ENCODE measurements at places on chromosomes 4 and X.

DNA sequence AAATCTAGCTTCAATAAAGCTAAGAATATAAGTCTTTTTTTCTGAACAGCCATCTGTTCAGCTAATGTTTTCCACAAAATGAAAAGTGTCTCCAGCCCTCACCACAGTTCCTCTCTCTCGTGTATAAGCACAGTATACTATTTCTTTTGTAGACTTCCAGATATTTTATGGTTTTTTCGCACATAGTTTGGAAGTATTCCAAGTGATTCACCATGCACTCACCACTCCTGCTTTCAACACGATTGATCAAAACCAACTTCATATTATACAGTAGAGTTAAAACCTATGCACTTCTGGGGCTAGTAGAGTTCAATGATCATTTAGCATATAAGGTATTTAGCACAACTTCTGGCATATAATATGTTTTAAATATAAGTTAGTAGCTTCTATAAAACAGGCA is 105.8 kb upstream of the DCAF12L1 start:
- DNase-seq, result no peak

DNA sequence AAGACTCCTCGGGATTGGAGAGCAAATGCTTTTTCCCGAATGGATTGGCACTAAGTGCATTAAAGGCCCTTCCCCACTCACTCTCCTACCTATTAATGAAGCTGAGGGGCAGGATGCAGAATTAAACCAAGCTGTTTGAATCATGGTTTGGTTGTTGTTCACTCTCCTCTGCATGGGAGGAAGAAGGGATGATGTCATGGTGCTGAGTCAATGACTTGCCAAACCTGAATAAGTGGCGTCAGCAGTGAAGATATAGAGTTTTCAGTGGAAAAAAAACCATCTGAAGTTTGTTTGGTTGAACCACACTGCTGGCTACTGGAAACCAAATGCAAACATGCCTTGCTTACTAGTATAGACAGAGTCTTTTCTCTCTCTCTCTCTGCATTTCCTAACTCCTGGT is 19.8 kb upstream of the ZXDA start:
- DNase-seq, result no peak

- DNase-seq, result peak; percentile 91
Measured at GRCh38 chr4:15479089-15479912, 9.6 kb downstream of the CC2D2A start.

DNA sequence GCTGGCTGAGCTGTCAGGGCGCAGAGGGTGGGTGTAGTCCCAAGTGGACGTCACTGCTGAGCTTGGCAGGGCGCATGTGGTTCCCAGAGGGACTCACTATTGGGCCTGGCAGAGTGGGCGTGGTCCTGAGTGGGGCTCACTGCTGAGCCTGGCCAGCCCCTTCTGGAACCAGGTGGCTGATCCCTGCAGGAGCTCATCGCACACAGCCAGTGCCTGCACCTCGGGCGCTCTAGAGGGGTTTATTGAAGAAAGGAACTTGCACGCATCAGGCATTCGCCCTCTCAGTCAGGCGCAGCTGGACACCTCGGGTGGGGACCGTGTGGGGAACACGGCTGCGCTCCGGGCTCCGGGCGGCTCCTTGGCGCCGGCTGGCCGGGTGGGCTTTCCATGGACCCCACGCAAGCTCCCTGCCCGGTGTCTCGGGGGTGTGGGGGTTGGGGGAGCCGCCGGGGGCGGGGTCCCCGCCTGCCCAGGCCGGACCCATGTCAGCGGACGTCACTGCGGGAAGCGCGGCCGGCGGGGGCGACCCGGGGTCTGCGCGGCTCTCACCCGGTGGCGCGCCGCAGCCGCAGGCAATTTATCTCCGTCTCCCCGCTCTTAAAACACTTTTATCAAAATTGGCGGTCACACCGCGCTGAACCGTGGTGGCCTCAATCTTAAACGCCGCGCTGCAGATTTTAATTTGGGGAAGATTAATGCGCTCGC is 65.4 kb upstream of the NKX1-1 start:
- DNase-seq, result no peak

- no peak for DNase-seq
Measured at GRCh38 chr4:2388429-2389182, 29.8 kb downstream of the ZFYVE28 start.

- no peak for DNase-seq
Measured at GRCh38 chrX:6904156-6904555, 243.4 kb upstream of the STS start.

DNA sequence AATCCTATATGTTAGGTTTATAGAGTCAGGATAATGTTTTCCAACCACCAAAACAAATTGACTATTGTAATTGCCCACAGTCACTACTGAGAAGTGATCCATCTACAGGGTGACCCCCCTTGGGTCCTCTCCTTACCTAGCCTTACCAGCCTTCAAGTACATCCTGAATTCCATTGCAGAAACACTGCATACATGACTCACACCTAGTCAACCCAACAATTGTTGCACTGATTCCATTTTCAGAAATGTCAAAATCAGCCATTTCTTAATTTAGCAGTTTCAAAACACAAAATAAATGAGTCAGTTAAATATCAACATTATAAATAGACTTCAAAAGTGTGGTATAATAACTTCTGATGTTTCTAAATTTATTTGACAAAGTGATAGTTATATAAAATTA is 106.3 kb upstream of the TNIP3 start:
- DNase-seq, result no peak

GRCh38 chr4:27049239-27049829 is 188.7 kb downstream of the STIM2 start:
- no peak for DNase-seq

- DNase-seq, result no peak
Measured at GRCh38 chr4:101186567-101187184, 160.7 kb downstream of the PPP3CA start.

- no peak for DNase-seq
Measured at GRCh38 chrX:148713981-148714380, 213.6 kb downstream of the AFF2 start.

DNA sequence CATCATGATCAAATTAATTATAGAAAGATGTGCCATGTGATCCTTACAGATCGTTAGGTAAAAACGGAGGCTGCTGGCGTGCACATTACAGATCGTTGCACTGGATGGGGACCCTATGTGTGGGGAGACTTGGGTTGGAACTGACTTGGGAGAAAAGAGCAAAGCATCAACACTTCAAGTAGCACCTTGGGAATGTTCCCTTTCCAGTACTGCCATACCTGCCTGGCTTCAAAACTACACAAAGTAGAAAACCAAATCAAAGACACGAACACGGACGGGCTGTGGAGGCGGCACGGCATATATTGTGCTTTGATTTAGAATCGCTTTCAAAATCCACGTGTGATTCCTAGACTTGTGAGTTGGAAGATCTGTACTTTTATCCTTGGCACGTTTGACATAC is 898 bp downstream of the CMC4 start:
- no peak for DNase-seq

GRCh38 chr4:78558410-78558809 is 6.8 kb downstream of the ANXA3 start:
- no peak for DNase-seq

- no peak for DNase-seq
Measured at GRCh38 chr4:63348735-63349673, 1060.2 kb downstream of the TECRL start.

GRCh38 chrX:30951003-30951402 is 61.9 kb upstream of the TAB3 start:
- DNase-seq, result no peak

GRCh38 chrX:53254570-53255461 is 26.6 kb downstream of the IQSEC2 start:
- DNase-seq, result no peak

- no peak for DNase-seq
Measured at GRCh38 chr4:159290321-159291030, 187.6 kb downstream of the RAPGEF2 start.

DNA sequence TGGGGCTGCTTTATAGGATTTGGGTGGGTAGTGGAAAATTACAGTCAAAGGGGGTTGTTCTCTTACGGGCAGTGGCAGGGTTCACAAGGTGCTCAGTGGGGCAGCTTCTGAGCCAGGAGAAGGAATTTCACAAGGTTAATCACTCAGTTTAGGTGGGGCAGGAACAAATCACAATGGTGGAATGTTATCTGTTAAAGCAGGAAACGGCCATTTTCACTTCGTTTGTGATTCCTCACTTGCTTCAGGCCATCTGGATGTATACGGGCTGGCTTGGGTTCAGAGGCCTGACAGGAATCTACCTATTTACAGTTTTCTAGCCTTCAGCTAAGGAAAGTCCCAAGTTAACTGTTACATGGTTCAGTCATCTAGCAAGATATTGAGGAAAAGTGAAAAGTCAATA is 1003.5 kb downstream of the STPG2 start:
- DNase-seq, result no peak

DNA sequence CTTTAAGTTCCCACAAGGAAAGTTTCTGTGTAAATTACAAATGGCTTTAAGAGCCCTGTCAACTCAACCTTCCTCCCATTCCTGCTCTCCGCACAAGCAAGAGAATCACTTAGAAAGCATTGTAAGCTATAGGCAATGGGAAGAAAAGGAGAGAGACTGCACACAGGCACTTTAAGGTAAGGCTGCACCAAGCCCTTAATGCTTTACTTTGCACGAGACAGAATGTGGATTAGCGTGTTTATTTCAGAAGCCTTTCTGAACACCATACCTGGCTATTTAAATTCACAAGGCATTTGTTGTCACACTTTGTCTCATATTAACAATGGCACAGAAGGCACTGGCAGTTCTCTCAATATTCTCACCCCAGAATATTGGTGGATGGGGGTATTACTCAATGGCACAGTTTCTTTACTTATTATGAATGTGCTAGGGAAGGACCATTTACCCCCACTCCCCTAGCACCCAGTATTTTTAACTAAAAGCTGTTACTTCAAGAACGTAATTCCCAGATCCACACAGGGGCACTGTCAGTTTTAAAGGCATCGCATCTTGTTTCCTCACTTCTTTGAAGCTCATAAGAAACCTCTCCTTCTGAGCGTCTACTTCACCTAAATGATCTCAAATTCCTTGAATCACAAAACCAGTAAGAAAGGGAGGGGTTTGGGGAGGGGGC is 150.0 kb downstream of the MAML3 start:
- no peak for DNase-seq

DNA sequence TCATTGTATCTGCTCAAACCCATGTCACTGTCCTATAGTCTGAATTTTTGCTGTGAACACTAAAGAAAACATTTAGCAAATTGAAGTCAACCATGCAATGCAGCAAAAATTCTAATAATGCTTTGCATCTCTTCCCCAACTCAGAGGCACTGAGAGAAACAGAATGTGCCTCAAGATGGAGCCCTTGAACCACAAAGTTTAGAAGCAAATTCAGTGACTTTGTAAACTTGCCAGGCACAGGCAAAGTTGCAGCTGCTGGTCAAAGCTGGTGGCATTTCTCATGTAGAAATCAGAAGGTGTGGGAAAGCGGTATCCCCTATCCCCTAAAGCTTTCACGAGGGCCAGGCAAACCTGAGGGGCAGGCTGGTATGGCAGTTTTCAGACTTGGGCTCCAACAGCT is 121.7 kb upstream of the DIPK2B start:
- DNase-seq, result peak; percentile 57

- no peak for DNase-seq
Measured at GRCh38 chr4:141158219-141158618, 24.9 kb upstream of the RNF150 start.
